ENCODE measurements at places on chromosomes 6 and 20. TPM values are rescaled to one million over a fixed set of nuclear protein-coding genes. Genes with fewer than 3 reads are reported as not detected.

EPPIN gene
- total RNA-seq = not detected

- no peak for DNase-seq
These were observed 65.0 kb downstream of the KIZ start for GRCh38 chr20:21190869-21191268.

MBOAT1 gene
- 56.6 TPM for total RNA-seq

GRCh38 chr20:32113591-32114260 is 4.2 kb downstream of the TM9SF4 start:
- no peak for DNase-seq

- no peak for DNase-seq
These were observed 5.5 kb upstream of the NPBWR2 start for GRCh38 chr20:64112691-64113443.

Measured in SJSA1 (cell line).